Airway epithelial cell (primary cell): ENCODE measurements at places on chromosomes 3 and 15. TPM values are rescaled to one million over a fixed set of nuclear protein-coding genes. Genes with fewer than 3 reads are reported as not detected.

SHF gene
- total RNA-seq = 4.7 and 5.3 TPM in 2 replicates

LMCD1 gene
- 8.4 and 9.7 TPM in 2 replicates for total RNA-seq

PTX3 gene
- 0.37 and 0.49 TPM in 2 replicates for total RNA-seq

GYG1 gene
- 13.1 and 24.4 TPM in 2 replicates for total RNA-seq

SCG5 gene
- 1.3 and 4.4 TPM in 2 replicates for total RNA-seq

GABRB3 gene
- total RNA-seq = 0.51 and 1.1 TPM in 2 replicates

TRIM59 gene
- total RNA-seq = 8.2 and 18.8 TPM in 2 replicates

SMAD6 gene
- total RNA-seq = 0.93 and 1.1 TPM in 2 replicates

CLSTN2 gene
- total RNA-seq = under 0.01 TPM in 1 of 2 replicates, not detected in the other

GOLGA6B gene
- not detected in 2 replicates for total RNA-seq

CD200 gene
- not detected in 2 replicates for total RNA-seq

RTP1 gene
- total RNA-seq = not detected in 2 replicates

CPNE9 gene
- not detected in 2 replicates for total RNA-seq

CNTN4 gene
- total RNA-seq = not detected in 2 replicates

ZWILCH gene
- 22.9 and 31.7 TPM in 2 replicates for total RNA-seq

KNG1 gene
- not detected in 2 replicates for total RNA-seq

STOML1 gene
- 11.8 and 14.5 TPM in 2 replicates for total RNA-seq

LYZL4 gene
- total RNA-seq = not detected in 2 replicates

GHSR gene
- total RNA-seq = not detected in 2 replicates

CHCHD6 gene
- 26.4 and 32.6 TPM in 2 replicates for total RNA-seq

MYH15 gene
- 0.19 and 0.21 TPM in 2 replicates for total RNA-seq

ITGA11 gene
- 0.60 and 0.92 TPM in 2 replicates for total RNA-seq

FBN1 gene
- 2.9 and 3.5 TPM in 2 replicates for total RNA-seq

ACKR4 gene
- 0.19 TPM in 1 of 2 replicates, not detected in the other for total RNA-seq

GPR176 gene
- 3.6 and 6.9 TPM in 2 replicates for total RNA-seq

RTP3 gene
- not detected in 2 replicates for total RNA-seq

PLA2G4E gene
- total RNA-seq = 3.7 and 5.1 TPM in 2 replicates

WDR48 gene
- total RNA-seq = 11.7 and 14.2 TPM in 2 replicates

PAQR9 gene
- not detected in 2 replicates for total RNA-seq

FRMD4B gene
- total RNA-seq = 18.3 and 32.4 TPM in 2 replicates
